ENCODE measurements at places on chromosomes 4 and X. TPM values are rescaled to one million over a fixed set of nuclear protein-coding genes. Genes with fewer than 3 reads are reported as not detected.

DNA sequence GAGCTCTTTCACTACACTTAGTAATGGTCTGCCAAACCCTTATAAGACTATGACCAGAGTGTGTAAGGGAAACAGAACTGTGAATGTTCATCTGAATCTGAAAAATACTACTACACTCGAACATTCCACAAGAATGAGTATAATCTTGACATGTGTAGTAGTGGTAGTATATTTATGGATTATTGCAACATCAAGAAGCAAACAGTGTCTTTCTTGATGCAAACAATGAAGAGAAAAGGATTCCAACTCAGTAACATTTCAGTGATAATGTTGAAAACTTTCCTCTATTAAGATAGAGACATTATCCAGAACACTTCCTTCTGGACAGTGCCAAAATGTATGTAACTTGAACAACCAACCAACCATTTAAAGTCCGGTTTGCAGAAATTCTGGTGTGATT lies 394.7 kb upstream of the CPEB2 start:
- H3K36me3 ChIP-seq: no peaks in the 10 kb centered on the region
- no peak overlapping the region for H3K27ac ChIP-seq
- DNase-seq: no peak
- H3K4me3 ChIP-seq: no peak overlapping the region
- peaks cover under 1% of the 10 kb centered on the region for H3K4me1 ChIP-seq

DNA sequence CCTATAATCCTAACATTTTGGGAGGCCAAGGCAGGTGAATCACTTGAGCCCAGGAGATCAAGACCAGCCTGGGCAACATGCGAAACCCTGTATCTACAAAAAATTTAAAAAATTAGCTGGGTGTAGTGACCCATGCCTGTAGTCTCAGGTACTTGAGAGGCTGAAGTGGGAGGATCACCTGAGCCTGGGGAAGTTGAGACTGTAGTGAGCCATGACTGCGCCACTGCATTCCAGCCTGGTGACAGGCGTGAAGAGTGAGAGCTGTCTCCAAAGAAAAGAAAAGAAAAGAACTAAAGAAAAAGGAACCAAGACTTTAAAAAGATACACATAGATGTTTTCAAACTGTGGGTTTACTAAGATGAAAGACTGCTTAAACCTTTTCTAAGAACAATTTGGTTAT lies 129.0 kb downstream of the SPCS3 start:
- no peak overlapping the region for H3K27ac ChIP-seq
- H3K4me1 ChIP-seq: no peaks in the 10 kb centered on the region
- H3K36me3 ChIP-seq: no peaks in the 10 kb centered on the region
- no peak overlapping the region for H3K4me3 ChIP-seq
- no peak for DNase-seq
- no peaks in the 10 kb centered on the region for H3K27me3 ChIP-seq

GRCh38 chr4:94605241-94605805 lies 152.4 kb upstream of the BMPR1B start:
- no peaks in the 10 kb centered on the region for H3K36me3 ChIP-seq
- DNase-seq: no peak
- peaks cover 21% of the 10 kb centered on the region for H3K4me1 ChIP-seq
- H3K27me3 ChIP-seq: peaks cover 6% of the 10 kb centered on the region
- H3K4me3 ChIP-seq: no peak overlapping the region
- no peak overlapping the region for H3K27ac ChIP-seq

Gene CHRNA9
- not detected for total RNA-seq

Gene C4orf50
- 0.05 TPM for total RNA-seq

Gene PPEF1
- not detected for total RNA-seq

Measured in endothelial cell (in vitro differentiated cells).